Uterine smooth muscle cell (primary cell): ENCODE measurements at places on chromosomes 4 and X. TPM values are rescaled to one million over a fixed set of nuclear protein-coding genes. Genes with fewer than 3 reads are reported as not detected.

Gene CAPN6
- under 0.01 TPM in 2 replicates for total RNA-seq

Gene PHOX2B
- not detected in 2 replicates for total RNA-seq

Gene MGAT4D
- not detected in 2 replicates for total RNA-seq

Gene TMEM47
- 43.2 and 80.1 TPM in 2 replicates for total RNA-seq

Gene CENPVL2
- total RNA-seq: not detected in 2 replicates

Gene ZNF81
- total RNA-seq: 5.3 and 6.2 TPM in 2 replicates

Gene VCX3B
- not detected in 2 replicates for total RNA-seq
